ENCODE measurements at places on chromosomes 6 and 20.
A peak's percentile ranks its signal among the peaks of the same experiment; 100 is the strongest.

DNA sequence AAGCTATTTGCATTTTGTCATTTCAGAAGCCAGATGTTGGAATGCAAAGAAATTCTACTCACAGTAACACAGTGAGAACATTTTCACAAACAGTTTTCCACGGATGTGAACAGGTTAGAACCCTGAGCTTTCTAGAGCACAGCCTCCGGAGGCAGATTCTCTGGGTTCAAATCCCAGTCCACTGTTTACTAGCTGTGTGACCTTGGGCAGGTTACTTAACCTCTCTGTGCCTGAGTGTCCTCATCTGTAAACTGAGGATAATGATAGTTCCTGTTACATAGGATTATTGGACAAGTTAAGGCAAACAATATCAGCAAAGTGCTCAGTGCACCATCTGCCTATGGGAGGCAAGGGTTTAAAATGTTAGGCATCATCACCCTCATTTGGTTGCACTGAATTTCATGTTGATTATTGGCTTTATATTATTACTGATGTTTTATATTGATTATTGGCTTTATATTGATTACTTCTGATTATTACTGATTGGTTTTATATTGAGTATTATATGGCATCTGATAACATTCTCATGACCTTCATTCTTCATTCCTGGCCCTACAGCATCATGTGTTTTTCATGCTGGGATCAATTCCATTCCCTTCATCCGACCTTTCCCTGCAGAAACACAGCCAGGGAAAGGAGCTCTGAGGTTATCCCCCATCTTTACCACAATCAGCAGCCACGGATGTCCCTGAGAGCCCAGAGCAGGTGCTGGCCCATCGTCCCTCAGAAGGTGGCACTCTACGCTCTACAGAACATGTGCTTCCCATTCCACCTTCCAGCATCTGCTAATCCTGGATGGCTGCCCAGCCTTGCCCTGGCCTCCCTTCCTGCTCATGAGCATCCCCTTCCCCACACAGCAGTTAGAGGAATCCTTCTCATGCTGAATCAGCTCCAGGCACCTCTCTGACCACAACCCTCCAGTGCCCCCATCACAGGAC lies 283.1 kb downstream of the PREX1 start:
- no peak for DNase-seq

GRCh38 chr6:71489736-71490135 lies 201.1 kb downstream of the OGFRL1 start:
- DNase-seq, result no peak

- DNase-seq, result peak; percentile 54
Measured at GRCh38 chr6:138465007-138465645, 34.2 kb downstream of the NHSL1 start.

- DNase-seq, result no peak
Measured at GRCh38 chr6:84150705-84151104, 76.7 kb downstream of the CEP162 start.

GRCh38 chr6:63795006-63795405 lies 159.4 kb downstream of the PHF3 start:
- no peak for DNase-seq

- DNase-seq, result no peak
Measured at GRCh38 chr20:8924539-8924938, 144.3 kb upstream of the PLCB4 start.

- DNase-seq, result no peak
Measured at GRCh38 chr20:48765359-48765758, 62.4 kb downstream of the PREX1 start.

DNA sequence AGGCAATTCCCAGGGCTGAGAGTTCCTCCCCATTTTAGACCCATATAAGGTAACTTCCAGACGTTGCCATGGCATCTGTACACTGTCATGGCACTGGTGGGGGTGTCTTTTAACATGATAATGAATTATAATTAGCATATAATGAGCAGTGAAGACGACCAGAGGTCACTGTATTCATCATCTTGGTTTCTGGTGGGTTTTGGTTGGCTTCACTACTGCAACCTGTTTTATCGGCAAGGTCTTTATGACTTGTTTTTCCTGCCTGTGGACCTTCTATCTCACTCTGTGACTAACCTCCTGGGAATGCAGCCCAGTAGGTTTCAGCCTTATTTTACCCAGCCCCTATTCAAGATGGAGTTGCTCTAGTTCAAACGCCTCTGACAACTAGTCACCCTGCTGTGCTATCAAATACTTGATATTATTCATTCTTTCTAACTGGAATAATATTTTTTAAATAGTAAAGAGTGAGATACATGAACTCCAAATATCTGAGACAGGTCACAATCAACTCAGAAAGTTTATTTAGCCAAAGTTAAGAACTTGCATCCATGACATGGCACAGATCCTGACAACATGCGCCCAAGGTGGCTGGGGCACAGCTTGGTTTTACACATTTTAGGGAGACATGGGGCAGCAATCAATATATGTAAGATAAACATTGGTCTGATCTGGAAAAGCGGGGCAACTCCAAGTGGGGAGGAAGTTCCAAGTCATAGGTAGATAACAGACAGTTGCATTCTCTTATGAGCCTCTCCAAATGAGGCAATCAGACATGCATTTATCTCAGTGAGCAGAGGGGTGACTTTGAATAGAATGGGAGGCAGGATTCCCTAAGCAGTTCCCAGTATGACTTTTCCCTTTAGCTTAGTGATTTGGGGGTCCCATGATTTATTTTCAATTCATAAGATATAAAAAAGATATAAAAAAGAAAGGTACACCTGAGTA lies 1.2 kb upstream of the UFL1 start:
- peak; percentile 10 for DNase-seq

GRCh38 chr20:37729909-37730308 lies 36.1 kb downstream of the CTNNBL1 start:
- no peak for DNase-seq

GRCh38 chr20:59084041-59084850 lies 41.7 kb upstream of the PRELID3B start:
- no peak for DNase-seq

DNA sequence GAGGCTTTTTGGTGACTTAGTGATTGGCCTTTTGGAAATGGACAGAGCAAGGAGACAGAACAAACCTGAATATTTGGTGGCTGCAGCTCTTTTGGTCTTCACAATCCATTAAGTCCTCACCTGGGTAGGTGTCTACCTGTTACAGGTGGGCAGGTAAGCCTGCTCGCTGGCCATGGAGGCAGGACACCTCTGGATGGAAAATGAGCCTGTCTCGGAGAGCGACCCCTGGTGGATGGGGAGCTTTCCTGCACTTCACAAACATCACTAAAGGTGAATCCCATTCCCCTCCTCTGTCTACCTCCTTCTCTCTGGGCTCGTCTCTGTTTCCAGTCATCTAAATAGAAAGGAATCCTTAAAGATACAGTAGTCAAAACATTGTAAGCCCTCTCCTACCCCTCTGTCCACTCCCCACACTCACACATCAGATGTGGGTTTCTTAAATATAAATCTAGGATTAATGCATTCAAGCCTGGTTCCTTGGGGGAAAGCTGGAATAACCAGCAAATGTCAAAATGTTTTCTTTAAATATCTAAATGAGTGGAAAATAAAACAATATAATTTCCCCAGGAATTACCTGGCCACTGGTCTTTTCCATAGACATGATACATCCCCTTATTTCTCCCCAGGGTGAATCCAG lies 304.9 kb downstream of the CDH26 start:
- DNase-seq, result no peak

DNA sequence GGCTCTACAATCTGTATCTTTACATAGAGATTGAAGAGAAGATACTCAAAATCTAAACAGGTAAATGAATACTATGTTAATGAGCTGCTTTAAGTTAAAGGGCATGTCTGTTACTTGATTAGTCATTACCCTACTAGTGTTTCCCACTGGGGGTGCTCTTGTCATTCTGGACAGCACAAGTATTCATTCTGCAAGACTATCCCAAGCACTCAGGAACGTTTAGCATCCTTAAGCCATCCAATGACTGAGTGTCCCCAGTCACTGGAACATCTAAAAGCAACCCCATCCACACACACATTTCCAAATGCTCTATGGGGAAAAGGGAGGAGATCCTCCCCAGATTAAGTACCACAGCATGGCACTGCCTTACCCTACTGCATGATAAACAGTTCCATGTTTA lies 25.7 kb downstream of the EZR start:
- DNase-seq, result no peak

GRCh38 chr6:133568970-133569889 lies 319.7 kb upstream of the TCF21 start:
- peak; percentile 31 for DNase-seq

DNA sequence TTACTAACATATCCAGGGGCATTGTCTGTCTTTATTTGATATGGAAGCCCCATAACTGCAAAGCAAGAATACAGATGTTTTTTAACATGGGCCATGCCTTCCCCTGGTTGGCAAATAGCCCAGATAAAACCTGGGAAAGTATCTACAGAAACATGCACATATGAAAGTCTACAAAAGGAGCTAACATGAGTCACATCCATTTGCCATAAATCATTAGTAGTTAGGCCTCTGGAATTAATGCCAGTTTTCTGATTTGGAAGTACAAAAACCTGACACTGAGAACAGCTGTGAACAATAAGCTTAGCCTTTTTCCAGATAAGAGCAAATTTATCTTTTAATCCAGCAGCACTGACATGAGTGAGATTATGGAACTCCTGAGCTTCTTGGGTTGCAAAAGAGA lies 418.0 kb upstream of the IMPG1 start:
- no peak for DNase-seq

GRCh38 chr6:151808371-151809241 lies 1.1 kb downstream of the ESR1 start:
- no peak for DNase-seq

GRCh38 chr6:34248198-34248726 lies 544 bp downstream of the SMIM29 start:
- no peak for DNase-seq

DNA sequence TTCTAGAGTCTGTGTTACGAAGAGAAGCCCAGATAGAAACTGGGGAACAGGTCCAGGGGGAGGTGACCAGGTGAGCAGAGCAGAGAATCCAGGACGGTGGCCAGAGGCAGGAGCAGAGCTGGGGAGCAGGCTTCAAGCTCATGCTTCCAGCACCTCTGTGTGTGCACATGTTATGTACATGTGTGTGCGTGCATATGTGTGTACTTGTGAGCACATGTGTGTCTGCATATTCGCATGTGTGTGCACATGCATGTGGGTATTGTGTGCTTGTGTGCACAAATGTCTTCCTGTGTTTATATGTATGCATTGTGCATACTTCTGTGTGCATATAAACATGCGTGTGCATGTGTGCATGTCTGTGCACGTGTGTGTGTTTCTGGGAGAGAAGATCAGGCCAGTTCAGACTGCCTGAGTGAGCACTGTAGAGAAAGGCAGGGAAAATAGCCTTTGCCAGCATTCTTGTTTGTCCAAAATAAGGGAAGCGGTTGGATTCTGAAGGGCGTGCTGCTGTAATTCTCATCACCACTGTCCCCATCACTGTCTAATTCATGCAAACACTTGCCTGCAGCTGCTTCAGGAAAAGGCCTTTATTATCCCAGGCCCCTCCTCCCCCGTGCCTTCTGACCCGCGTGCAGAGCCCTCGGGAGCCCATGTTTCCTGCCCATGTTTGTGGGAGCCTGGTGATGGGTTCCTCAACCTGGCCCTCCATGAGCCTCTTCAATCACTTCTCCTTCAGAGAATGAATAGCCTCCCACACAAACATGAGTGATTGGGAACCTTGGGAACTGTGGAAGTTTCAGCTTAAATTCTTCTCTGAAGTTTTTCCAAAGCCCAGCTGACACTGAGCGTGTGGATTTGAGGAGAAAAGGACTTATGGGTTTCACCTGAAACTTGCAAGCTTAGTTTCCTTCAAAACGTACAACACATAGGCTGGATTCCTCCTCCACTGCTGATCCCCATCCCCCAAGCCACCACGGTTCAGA lies 161.7 kb upstream of the AFDN start:
- no peak for DNase-seq

DNA sequence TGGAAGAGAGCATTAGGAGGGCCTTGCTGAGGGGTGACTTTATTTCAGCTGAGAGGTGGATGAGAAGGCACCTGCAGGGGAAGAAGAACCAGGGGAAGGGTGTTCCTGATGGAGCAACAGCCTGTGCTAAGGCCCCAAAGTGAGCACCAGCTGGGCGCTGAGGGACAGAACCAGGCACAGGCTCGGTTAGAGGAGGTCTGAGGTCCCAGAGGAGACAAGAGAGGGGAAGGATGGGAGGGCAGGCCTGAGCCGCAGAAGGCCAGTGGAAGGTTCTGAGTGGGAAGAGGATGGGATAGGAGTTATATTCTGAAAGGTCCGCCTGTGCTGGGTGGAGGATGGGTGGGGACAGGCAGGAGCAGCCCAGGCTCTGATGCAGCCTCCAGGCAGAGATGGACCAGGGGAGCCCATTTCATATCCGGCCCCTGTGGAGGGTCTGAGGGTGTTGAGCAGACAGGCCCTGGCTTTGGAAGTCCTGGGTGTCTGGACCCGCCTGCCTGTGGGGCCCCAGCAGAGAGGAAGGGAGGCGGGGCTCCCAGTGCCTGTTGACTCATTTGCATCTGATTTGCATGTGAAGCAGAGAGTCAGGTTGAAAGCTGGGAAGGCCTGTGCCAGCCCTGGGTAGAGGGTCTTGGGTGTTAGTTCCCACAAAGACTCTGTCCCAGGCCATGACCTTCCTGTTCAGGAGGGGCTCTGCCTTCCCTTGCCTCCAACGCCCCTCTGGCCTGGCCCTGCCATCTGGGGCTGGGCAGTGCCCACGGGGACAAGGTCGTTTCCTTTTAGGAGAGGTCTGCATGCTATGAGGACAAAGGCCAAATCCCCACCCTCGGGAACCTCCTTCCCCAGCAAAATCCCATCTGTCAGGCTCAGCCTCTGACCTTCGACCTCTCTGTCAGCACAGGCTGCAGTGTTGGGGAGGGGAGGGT lies 10.6 kb upstream of the FAM110A start:
- DNase-seq, result no peak

GRCh38 chr6:154343473-154344308 lies 12.9 kb downstream of the IPCEF1 start:
- no peak for DNase-seq

All from glomerular endothelial cell (primary cell).